NCI-H2107 (cell line): ENCODE measurements at places on chromosomes 2 and 18.

DNA sequence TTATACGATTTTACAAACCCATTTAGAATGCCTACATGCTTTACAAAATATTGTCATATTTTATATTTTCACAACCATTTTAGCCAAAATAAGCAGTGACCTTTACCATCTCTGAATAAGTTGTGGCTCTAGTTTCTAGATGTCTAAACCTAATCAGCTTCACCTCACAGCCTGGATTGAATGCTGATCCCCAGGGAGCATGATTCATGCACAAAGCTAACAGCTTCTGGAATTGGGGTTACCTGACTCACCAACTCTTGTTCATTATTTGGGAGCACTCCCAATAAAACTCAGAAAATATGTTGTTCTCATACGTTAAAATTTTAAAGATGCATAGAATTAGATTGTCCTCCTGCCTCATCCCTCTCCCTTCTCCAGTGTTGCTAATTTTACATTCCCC lies 611.7 kb upstream of the NETO1 start:
- DNase-seq, result no peak

GRCh38 chr18:36808681-36809080 lies 20.1 kb downstream of the TPGS2 start:
- no peak for DNase-seq

DNA sequence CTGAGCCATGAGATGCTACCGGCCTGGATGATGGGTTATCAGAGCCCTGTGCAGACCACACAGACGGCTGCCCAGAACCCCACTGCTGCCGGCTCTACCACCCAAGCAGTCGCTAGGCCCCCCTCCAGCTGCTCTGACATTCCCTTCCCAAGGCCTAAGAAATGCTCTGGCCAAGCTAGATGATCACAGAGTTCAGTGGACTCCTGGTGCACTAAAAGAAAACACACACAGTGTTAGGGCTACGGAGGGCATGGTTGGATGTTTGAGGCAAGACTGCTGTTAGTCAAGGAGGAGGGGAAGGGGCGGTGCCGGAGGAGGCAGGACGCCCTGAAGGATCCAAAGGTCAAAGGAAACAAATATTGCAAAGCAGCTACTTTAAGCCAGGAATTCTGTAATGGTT lies 174.5 kb downstream of the MYCN start:
- DNase-seq, result no peak

DNA sequence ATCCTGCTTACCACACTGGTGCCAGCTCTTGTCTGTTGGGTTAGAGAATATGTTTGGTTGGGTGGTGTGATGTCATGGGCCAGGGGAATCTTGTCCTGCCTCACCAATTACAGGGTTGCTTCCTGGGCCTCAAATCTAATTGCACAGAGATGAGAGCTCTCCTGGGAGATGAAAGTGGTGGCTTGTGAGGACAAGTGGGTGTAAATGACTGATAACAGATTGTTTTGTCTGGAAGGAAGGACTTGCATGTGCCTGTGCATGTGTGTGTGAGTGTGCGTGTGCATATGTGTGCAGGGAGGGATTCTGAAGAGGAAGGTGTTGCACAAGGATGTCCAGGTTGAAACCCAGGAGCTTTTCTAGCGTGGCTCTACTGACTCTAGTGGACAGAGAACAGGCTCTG lies 271.9 kb downstream of the LOXHD1 start:
- DNase-seq, result no peak

DNA sequence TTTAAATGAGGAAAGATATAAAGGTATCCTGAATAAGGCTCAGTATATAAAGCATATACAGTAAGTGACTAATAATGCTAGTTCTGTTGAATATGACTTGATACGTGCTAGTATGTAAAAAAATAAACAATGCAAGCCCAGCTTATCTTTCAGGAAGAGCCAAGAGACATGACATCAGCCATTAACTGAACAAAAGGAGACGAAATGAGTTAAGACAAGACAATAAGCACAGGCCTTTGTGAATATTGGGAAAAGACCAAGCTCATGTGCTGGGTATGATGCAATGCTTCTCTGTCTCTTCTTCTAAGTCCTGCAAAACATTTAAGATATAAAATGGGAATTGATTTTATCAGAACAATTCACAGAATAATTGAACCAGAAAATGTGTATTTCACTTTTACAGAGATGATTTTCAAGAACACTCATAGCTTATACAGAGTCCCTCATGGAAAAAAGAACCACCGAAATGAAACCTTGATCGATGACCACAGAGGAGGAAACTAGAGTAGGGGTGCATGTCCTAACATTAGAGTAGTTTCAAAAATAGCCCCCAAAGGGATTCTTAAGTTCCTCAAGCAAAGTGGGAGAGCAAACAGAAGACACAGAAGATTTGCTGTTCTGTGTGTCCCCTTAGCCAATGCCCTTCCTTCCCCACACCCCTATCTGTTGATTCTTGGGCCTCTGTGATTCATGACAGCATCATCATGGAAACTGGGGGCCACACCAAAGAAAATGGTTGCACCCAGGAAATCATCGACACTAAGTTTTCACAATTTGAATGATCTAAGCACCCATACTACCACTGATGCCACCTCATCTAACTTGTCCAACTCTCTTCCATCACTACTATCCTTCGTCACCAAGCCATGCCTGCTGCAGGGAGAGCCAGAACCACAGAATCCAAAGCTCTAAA lies 68.0 kb upstream of the CRIM1 start:
- no peak for DNase-seq

DNA sequence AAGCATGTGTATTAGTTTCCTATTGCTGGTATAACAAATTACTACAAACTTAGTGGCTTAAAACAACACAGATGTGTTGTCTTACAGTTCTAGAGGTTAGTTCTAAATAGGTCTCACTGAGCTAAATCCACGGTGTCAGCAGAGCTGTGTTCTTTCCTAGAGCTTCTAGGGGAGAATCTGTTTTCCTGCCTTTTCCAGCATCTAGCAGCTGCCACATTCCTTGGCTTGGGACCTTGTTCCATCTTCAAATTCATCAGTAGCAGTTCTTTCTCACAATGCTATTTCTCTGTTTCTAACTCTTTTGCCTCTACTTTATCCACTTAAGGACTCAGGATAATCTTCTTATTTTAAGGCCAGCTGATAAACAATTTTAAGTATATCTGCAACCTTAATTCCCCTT lies 32.2 kb upstream of the CREB1 start:
- DNase-seq, result no peak

DNA sequence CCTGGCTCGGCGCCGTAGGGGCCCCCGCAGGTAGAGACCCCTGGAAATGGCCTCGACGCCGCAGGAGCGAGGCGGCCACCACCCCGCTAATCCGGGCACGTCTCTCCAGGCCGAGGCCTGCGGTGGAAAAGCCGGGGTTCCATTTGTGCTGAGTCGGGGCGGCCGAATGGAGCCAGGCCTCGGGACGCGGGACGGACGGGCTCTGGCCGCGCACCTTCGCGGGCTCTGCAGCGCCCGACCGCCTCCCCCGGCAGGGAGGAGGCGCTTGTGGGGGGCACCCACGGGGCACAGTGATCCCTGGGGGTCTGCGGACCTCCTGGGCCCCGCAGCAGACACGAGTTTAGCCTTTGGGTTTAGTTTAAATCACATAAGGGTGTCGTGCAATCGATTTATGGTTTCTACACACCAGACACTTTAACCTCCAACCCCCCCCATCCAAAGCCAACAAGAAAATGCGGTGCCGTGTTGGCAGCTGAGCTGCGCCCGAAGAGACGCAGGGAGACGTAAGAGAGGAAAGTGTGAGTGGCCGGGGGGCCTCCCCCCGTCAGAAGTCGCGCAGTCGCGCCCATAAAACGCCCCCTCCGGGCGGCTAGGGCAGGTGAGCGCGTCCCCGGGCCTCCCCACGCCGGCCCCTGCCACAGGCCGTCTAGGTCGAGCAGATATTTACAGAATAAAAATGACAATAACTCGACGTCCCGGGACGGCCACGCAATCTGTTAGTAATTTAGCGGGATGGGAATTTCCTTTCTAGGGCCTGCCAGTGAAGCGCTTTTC lies 1.0 kb upstream of the NFATC1 start:
- DNase-seq, result no peak

GRCh38 chr2:118832071-118832790 lies 15.2 kb downstream of the EN1 start:
- no peak for DNase-seq

DNA sequence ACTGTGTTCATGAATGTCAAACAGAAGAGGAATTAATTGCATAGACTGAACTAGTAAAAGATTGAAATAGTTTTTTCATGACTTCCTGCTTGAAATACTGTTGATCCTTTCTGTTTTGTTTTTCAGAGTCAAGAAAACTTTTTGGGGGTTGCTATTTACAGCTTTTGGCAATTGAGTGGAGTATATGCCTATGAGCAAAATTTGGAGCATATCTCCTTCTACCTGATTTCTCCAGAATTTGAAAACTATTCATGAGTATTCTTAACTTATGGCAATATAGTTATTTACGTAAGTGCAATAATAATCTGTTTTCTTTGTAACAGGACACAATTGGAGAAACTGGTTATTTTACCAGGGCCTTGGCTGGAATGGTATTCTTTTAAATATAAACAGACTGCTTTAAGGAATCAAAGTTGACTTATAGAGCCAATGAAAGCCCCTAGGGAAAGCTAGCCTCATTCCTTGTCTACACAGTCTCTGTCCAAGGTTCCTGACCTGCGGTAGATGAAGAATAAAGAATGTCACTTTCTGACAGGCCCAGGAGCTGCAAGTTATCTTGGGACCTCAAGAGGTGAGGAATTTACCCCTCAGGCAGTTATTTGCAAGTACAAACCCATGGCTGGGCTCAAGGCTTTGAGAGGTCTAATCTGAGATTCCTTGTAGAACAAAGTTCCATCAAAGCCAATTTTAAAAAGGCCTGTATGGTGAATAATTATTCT lies 193.5 kb upstream of the NDUFV2 start:
- DNase-seq, result no peak

DNA sequence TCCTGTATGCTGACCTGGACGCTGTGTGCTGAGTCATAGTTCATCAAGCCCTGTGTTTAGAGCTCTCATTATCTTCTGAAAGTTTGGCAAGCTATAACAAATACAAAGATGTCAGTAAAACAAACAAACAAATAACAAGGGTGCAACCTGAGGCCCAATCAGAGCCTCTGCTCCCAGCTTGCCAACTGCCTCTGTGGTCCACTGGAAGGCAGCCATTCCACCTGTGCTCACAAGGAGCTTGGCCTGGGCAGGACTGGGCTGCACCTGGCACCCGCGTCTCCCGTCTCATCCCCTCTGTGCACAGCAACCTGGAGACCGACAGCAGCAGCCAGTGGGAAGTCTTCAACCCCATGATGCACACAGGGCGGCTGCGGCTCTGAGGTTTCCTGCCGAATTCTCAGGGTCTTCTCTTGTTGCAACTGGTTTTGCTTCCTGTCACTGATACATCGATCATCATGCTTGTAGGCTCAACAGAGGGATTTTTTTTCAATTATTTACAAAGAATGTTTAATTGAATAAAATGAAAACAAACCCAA lies 97.8 kb downstream of the TMEM18 start:
- no peak for DNase-seq

DNA sequence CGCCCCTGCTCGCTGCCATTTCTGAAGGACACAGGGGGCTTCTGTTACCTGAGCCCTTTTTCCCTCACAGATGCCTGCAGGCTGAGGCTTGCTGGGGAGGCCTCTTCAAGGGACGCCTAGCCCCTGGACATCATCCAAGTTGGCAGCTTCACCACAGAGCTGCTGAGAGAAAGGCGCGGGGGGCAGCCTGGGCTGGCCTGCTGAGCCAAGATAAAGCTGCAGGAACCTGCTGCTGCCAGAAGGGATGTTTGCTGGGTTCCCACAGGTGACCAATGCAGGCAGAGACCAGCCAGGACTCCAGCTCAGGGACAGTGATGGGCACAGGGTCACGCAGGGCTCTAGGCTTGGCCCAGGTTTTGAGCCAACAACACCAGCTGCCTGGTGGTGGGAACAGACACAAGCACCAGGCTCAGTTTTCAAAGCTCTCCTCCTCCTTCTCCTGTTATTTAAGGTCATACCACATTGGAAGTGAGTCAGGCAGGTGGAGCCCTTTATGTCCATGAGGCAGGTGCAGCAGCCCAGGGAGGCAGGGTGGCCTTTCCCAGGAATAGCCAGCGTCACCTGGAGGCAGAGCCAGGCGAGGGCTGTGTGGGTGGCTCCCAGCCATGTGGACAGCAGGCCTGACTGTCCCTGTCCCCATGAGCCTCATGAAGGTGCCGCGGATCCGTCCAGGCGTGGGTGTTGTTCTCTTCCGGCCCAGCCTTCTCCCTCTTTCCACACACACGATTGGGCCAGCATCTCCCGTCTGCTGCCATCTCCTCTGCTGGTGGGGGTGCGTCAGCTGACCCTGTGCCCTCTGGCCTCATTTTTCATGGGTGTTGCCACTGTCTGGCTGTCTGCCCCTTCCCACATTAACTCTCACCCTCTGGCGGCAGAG lies 515.5 kb upstream of the MYT1L start:
- peak; percentile 89 for DNase-seq

GRCh38 chr2:49788300-49788699 lies 634.0 kb upstream of the FSHR start:
- DNase-seq, result no peak

DNA sequence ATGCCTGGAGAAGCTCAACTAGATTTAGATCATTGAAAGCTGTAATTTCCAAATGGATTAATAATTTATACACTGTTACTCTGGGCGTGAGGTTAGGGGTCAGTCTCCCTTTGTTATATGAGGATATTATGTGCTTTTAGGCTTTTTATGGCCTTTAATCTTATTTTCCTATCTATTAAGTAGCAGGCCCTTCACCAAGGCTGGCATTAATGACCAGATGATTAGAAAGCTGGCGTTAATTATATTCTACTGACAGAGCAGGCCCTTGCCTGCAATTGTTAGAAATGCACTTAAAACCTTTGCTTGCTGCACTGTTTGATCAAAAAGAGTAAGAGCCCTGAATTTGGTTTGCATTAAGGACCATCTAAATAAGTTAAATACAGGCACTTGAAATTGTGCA lies 75.3 kb downstream of the EPAS1 start:
- no peak for DNase-seq

DNA sequence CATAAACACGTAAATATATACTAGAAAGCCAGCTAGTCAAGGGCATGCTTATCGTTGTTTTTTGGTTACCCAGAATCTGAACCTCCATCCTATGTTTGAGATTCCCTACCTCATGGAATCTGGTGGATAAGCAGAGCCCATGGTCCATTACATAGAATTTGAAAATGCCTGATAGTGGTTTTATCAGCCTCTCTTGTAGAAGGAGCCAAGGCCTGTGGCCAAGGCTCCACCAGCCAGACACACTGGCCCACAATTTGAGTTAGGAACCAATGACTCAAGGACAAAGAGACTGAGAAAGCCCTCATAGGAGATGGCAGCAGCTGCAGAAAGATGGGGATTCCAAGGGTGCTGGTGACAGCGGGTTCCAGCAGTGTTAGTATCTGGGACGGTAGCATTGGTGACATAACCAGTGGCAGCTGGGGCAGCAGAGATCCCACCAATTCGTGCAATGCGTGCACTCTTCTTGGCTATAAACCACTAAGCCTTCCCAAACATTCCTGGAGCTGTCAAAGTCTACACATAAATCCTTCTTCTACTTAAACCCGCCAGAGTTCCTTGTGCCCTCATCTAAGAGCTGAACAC lies 51.2 kb upstream of the RMDN2 start:
- DNase-seq, result no peak

GRCh38 chr2:171365232-171365631 lies 68.6 kb downstream of the METTL8 start:
- DNase-seq, result no peak

GRCh38 chr2:119109866-119110265 lies 48.7 kb downstream of the C1QL2 start:
- DNase-seq, result no peak

GRCh38 chr18:12079491-12080237 lies 14.0 kb upstream of the ANKRD62 start:
- DNase-seq, result no peak
